NCI-H1930 (cell line): ENCODE measurements at places on chromosomes 12 and 14.

DNA sequence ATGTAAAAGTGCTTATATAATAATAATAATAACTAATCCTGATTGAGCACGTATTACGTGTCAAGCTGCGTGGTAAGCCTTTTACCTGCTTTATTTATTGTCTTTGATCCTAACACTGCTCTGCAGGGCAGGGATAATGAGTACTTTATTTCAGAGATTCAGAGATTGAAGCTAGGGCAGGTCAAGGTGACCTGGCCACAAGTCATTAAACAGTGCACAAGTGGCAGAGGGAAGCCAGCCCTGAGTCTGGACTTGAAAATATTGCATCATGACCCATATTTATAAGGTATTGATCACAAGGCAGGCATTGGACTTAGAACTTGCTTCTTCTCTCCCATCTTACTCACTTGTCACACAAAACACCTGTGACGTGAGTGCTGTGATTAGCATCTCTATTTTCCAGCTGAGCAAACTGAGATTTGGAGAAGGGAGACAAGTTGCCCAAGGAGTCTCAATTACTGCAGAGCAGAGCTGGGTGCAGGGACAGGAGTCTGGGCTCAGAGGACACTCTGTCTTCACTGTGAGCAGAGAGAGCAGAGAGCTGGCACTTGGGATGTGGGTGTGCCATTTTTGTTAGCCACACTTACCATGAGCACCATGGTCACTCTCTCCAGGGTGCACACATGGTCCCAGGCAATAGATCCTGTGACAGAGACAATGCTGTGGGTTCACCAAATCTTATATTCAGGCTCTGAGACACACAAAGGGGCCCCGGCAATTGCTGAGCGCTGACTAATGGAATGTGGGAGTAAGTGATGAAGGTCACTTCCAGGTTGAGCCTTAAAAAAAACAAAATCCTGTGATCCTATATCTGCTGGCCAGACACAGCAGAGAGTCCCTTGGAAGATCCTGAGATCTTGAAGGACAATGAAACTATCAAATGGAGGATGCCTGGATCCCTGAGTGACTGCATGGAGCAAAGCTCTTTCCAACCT lies 113.2 kb upstream of the MED13L start:
- DNase-seq: no peak

DNA sequence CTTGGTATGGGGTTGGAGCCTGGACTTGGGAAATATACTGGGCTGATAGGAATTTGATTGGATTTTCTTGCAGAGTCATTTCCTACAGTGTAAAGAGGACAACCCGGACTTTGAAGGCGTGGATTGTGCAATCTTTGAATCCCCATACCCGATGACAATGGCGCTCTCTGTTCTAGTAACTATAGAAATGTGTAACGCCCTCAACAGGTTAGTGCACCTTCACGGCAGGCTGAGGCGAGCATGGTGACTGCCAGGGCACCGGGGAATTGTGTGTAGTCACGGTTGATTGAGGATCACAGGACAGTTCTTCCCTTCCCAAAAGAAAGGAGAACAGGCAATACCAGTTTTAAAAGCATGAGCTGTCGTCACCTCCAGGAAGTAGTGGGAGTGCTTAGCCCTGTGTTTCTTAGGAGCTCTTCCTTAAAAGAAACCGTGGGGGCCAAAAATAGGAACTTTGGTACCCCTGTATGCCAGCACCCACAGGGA lies 58.3 kb downstream of the ANAPC7 start:
- DNase-seq: no peak

DNA sequence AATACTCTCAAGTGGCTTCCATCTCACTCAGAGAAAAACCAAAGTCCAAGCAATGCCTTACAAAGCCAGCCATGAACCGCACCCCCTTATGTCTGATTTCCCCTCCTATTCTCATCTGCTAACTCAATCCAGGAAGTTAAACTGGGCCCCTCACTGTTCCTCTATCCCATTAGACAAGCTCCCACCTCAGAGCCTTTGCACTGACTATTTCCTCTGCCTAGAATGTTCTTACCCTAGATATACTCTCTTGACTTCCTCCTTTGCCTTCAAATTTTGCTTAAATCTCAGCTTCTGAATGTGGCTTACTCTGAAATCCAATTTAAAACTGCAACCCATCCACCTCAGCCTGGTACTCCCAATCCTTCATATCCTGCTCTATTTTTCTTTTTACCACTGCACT lies 257.0 kb upstream of the USP15 start:
- DNase-seq: no peak

GRCh38 chr14:64636980-64637429 lies 67.2 kb upstream of the PLEKHG3 start:
- no peak for DNase-seq

DNA sequence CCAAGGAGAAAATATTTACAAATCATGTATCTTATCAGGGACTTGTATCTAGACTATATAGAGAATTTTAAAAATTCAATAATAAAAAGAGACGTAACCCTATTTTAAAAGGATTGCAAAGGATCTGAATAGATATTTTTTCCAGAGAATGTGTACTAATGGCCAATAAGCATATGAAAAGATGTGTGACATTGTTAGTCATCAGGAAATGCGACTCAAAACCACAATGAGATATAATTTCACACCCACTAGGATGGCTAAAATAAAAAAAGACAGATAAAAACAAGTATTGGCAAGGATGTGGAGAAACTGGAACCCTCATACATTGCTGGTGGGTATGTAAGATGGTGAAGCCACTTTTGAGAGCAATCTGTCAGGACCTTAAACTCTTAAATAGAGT lies 141.9 kb upstream of the BMP4 start:
- DNase-seq: no peak

- DNase-seq: no peak
Measured at GRCh38 chr14:94936401-94936892, 166.5 kb upstream of the GSC start.

GRCh38 chr12:5188472-5188871 lies 144.8 kb downstream of the KCNA5 start:
- no peak for DNase-seq

- no peak for DNase-seq
Measured at GRCh38 chr12:41967668-41968500, 176.8 kb downstream of the GXYLT1 start.

- DNase-seq: no peak
Measured at GRCh38 chr14:31096255-31096654, 70.1 kb upstream of the STRN3 start.

DNA sequence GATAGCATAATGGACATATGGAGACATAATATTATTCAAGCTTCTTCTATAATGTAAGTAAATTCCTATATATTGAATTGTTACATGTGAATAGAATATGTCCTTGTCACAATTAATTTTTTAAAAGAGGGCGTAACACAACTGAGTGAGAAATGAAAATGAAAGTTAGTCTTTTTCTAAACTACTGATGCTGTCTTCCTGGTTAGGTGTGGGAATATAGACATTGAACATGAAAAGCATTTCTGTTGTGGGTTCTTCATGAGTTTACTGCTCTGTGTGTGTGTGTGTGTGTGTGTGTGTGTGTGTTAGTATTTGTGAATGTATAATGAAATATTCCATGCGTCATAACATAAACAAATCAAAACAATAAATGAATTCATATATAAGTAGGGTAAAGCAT lies 40.5 kb upstream of the RTL1 start:
- no peak for DNase-seq
